ENCODE measurements at places on chromosomes 1 and 21.

- no peak for DNase-seq
Measured at GRCh38 chr21:30268608-30269197, 14.0 kb downstream of the KRTAP24-1 start.

- DNase-seq = no peak
Measured at GRCh38 chr1:205775717-205776056, 405 bp upstream of the RAB29 start.

GRCh38 chr1:51230501-51231078 lies 5.5 kb upstream of the RNF11 start:
- DNase-seq = no peak

- no peak for DNase-seq
Measured at GRCh38 chr1:86183810-86184209, 27.2 kb upstream of the COL24A1 start.

GRCh38 chr21:45601551-45601950 lies 42.0 kb upstream of the PCBP3 start:
- no peak for DNase-seq

- no peak for DNase-seq
Measured at GRCh38 chr1:91579658-91580228, 79.1 kb downstream of the CDC7 start.

- DNase-seq = no peak
Measured at GRCh38 chr1:28104866-28105467, 16.6 kb upstream of the EYA3 start.

GRCh38 chr1:79825551-79825950 lies 819.0 kb upstream of the ADGRL4 start:
- no peak for DNase-seq

DNA sequence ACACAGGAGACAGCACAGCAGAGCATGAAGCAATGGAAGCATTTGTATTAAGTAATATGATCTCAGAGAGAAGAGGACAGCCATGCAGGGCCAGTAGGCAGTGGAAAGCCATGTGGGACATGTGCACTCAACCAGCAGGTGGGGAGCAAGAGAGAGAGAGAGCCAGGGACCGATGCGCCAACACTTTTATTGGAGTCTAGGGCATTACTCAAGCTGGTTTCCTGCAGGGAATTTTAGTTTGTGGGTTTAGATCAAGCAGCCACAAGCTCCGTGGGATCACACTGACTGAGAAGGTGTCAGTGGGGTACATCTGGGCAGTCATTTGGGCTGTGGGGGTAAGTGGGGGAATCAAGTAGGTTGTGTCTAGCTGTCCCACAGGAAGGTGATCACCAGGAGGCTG lies 137.1 kb downstream of the PCBP3 start:
- no peak for DNase-seq

GRCh38 chr1:158037008-158037865 lies 43.8 kb downstream of the KIRREL1 start:
- DNase-seq = no peak

DNA sequence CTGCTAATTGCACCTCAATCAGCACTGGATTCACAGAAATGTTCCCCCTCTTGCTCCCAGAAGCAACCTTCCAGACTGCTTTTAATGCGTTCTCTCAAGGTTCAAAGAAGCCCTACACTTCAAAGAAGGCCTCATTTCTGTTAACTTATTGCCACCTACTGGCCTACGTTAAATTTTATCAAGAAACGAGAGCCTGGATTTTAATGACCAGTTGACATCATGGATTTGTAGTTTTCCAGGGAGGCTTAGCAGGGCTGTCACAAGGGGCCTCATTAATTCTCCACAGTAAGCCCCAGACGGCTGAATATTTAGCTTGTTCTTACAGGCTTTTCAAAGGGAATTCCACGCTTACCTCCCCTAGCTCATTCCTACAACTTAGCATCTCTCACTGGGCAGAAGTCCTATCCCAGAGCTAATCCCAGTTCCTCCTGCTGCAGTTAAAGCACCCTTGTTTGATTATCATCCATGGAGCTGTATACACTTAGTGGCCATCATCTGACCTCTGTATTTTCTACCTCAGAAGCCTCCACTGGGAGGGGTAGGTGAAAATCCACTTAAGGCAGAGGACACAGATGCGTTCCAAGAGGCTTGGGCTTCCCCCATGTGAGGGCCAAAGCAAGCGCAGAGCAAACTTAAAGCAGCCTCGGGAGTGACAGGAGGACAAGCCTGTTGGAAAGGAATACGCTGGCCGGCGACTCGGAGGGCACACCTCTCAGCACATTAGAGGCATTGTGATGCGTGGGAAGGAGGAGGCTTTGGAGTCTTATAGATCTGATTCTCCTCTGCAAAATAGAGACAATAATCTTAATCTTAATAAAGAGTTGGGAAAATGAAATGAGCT lies 32.2 kb upstream of the CYP4X1 start:
- DNase-seq = no peak

GRCh38 chr1:41239988-41240610 lies 2.0 kb downstream of the SCMH1 start:
- no peak for DNase-seq

- no peak for DNase-seq
Measured at GRCh38 chr1:220970311-220970710, 91.1 kb downstream of the HLX start.

GRCh38 chr1:63730211-63730610 lies 43.6 kb upstream of the ROR1 start:
- no peak for DNase-seq

DNA sequence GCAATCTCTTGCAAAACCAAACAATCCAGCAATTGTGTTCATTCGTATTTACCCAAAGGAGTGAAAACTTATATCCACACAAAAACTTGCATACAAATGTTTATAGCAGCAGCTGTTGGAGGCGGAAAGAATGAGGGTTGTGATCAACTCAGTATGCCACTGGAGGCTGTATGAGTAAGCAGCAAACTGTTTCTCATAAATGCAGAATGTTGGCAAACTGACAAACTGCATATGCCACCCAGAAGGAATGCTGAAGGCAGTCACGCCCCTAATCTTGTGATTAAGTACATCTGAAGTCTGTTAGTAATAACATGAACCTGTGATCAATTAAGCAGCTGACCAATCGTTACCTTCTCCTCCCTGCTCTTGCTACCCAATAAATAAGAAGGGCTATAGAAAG lies 60.5 kb upstream of the CR2 start:
- DNase-seq = no peak

DNA sequence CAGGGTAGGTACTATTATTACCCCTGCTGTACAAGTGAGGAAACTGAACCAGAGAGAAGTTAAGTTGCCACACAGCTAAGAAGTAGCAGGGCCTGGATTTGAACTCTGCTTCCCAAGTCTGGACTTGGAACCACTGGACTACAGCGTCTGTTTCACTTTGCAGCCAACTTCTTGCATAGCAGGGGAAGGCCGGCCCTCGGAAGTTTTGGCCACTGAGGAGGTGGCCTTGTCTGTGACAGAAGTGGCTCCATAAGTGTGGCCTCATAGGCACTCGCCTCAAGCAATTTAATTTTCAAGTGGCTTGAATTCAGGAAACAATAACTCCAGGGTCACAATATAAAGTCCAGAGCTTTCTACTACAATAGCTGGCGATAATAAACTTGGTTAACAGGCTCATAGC lies 41.4 kb downstream of the PLEKHA6 start:
- DNase-seq = no peak

- DNase-seq = no peak
Measured at GRCh38 chr1:241048622-241049021, 308.4 kb downstream of the RGS7 start.

DNA sequence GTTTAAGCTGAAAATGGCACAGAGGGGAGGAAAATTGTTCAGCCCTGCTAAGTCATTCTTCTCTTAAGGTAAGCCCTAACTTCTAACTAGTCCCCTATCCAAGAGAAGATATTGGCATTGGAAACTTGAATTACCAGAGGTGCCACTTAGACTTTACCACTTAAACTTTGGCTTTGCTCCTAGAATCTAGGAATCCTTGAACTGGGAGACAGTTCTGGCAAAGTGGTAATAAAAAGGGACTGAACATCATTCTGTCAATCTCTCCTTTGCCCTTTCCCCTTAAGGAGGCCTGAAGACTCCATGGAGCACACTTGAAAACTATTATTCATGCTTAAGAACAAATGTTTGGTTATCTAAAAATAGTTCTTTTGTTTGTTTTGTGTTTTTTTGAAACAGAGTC lies 8.4 kb downstream of the ATP1A4 start:
- no peak for DNase-seq

DNA sequence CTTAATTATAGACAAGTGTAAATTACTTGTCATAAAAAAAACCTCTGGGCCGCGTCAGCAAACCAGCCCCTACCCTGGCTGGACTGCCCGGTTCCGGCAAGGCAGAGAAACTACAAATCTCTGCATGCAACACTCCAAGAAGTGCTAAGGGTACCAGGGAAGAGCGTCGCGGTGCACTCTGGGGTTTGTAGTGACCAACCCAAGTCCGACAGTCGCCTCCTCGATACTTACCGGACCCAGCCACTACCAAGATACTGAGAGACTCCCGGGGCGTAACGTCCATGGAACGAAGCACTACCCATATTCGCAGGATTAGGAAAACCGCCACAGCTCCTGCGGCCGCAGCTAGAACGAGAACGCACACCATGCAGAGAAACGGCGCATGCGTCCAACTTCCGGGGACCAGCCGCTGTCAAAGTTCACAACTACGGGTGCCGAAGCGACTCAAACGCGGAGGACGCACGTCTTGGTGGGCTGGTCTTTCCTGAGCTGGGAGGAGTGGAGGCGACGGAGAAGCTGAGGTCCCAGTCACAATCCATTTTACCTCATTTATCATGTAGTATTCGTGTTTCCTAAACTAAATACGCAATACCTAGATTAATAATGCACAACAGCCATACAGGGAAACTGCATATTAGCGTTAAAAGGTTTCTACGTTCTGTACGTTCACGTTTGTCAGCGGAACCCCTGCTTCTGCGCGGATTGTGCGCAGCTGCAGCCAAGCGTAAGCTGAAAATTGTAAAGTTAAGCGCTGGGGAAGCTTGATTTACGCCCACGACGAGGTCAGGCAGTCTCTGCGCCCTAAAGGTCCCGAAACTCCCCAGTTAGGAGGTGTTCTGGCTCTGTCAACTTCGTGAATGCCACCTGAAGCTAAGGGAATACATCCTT lies at the start of gene ALG14:
TSS of gene ALG14 (minus strand) at position 420 of the 888 bp plus-strand sequence. CDS start at position 367, 53 bp downstream.
- peak; percentile 86 for DNase-seq

DNA sequence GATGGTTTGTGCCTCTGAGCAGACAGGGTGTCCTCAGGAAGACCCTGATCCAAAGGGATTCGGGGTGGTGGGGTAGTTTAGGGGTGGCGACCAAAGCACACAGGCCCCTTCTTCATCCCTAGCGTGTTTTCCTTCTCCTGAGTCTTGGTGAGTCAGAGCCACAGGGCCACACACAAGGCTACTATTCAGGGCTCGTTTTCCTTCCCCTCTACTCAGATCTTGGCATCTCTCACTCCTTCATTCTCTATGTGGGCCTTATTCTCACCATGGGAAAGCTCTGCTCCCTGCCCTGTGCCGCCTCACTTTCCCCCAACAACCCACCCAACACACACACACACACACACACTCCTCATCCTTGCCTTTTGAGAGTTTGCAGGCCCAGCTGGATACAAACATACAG lies 43.6 kb upstream of the WNT2B start:
- DNase-seq = no peak

GRCh38 chr1:151970626-151971025 lies 23.0 kb downstream of the S100A10 start:
- no peak for DNase-seq

DNA sequence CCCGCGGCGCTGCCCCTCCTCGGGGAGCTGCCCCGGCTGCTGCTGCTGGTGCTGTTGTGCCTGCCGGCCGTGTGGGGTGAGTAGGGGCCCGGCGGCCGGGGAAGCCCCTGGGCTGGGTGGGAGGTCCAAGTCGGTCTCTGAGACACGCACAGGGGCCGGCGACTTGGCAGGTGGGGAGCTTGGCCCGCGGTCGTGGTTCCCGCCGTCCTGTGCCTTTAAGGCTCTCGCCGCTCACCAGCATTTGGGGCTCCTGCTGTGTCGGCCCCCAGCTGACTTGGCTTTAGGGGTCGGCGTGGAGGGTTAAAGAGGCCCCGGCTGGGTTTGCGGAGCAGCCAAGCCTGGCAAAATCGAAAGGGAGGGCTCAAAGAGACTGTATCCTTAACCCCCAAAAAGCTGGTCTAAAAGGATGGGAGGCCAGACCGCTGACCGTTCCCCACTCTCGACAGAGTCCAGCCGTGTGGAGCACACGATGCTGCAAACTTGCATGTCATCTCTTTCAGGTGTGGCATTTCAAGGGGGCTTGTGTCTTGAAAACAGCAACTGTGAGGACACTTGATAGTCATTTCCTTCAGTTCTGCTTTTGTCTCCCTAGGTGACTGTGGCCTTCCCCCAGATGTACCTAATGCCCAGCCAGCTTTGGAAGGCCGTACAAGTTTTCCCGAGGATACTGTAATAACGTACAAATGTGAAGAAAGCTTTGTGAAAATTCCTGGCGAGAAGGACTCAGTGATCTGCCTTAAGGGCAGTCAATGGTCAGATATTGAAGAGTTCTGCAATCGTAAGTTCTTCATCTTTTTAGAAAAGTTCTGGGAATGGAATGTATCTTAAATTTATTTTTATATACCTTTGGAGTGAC lies 540 bp downstream of the CD55 start:
- no peak for DNase-seq

GRCh38 chr1:91637539-91637994 lies 136.9 kb downstream of the CDC7 start:
- no peak for DNase-seq

GRCh38 chr1:117698398-117699160 lies 92.7 kb downstream of the TENT5C start:
- DNase-seq = no peak

DNA sequence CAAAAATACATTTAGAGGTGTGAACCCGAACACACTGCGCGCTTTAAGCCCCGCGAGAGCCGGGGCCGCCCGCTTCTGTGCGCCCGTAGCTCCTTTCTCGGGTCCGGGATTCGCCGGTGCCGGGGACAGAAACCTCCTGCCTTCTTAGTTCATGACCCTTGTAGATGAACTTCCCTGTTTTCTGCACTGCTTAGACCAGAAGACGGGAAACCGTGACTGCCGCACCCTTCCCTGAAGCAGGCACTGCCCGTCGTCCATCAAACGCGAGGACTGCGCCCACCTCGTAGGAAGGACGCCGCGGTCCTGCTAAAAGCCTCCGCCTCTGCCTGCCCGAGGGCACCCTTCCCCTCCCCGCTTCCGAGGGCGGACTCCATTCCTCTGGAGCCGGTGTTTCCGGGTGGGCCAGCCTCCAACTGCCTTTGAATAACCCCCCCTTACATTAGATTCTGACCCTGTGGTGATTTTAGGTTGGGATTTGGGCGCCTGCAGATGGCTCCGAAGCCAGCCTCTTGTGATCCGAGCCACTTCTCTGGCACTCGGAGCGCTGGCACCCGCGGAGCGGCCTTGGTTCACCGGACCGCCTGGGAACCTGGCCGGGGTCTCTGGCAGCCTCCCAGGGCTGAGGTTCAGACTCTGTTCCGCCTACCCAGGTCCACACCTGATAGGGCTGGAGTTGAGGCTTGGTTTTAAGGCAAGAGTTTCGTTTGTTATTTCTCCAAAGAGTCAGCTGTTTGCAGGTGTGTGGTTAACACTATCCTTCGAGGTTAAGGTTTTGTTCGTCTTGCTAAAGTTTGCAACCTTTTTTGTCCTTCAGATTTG lies 1.2 kb upstream of the PTTG1IP start:
- DNase-seq = peak; percentile 24
